ENCODE measurements at places on chromosomes 13 and 19. TPM values are rescaled to one million over a fixed set of nuclear protein-coding genes. Genes with fewer than 3 reads are reported as not detected.

The CHAF1A gene
- total RNA-seq = 21.9 TPM

The TMEM145 gene
- total RNA-seq = 2.6 TPM

The CNN1 gene
- total RNA-seq = 0.77 TPM

The PSG11 gene
- not detected for total RNA-seq

The FGF9 gene
- not detected for total RNA-seq

The IZUMO4 gene
- total RNA-seq = 0.51 TPM

The CEACAM21 gene
- total RNA-seq = not detected

The CGB5 gene
- 0.85 TPM for total RNA-seq

The FXYD1 gene
- total RNA-seq = 0.65 TPM

The ADPRHL1 gene
- 14.4 TPM for total RNA-seq

The PLA2G4C gene
- total RNA-seq = 8.5 TPM

The LENG9 gene
- total RNA-seq = 7.0 TPM

The B3GNT8 gene
- 0.32 TPM for total RNA-seq

The ZBTB32 gene
- total RNA-seq = not detected
